ENCODE measurements at places on chromosomes 1 and 21.

DNA sequence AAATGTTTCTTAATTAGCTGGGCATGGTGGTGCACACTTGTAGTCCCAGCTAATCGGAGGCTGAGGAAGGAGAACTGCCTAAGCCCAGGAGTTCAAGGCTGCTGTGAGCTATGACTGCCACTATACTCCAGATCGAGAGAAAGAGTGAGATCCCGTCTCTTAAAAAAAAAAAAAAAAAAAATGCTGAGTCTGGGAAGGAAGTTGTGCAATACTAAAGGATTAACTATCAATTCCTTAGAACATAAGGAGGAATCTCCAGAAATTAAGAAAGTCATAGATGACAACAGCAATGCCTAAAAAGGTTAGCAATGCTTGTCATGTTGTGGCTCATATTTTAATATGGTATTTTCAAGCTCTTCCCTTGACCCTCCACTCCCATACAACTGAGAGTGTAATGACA is 5.3 kb downstream of the LUZP1 start:
- DNase-seq: no peak

DNA sequence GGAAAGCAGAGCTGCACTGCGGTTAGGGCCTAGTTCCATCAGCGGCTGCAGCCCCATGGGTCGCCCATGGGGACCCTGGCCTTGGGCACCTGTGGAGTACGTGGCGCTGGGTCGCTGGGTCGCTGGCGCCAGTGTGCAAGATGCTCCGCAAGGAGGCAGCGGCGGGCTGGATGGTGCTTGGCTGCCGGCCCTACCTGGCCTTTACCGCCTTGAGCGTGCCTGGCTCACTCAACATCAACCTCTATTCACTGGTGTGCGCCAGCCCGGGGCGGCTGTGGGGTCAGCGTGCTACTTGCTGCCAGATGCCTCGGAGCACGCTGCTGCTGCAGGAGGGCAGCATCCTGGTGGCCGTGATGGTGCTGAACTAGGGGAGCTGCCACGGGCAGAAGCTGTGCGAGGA is 85.1 kb upstream of the RHOU start:
- no peak for DNase-seq

DNA sequence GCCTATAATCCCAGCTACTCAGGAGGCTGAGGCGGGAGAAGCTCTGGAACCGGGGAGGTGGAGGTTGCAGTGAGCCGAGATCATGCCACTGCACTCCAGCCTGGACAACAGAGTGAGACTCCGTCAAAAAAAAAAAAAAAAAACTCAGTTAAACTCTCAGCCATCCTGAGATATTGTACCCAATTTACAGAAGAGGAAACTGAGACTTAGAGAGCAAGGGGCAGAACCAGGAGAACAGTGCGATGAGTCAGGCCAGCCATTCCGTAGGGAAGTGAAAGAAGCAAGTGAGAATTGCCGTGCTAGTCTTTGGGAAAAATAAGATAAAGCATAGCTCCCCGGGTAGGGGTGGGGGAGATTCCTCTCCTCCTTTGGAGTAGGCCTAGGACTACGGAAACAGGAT is 69.7 kb downstream of the SETD4 start:
- DNase-seq: no peak

DNA sequence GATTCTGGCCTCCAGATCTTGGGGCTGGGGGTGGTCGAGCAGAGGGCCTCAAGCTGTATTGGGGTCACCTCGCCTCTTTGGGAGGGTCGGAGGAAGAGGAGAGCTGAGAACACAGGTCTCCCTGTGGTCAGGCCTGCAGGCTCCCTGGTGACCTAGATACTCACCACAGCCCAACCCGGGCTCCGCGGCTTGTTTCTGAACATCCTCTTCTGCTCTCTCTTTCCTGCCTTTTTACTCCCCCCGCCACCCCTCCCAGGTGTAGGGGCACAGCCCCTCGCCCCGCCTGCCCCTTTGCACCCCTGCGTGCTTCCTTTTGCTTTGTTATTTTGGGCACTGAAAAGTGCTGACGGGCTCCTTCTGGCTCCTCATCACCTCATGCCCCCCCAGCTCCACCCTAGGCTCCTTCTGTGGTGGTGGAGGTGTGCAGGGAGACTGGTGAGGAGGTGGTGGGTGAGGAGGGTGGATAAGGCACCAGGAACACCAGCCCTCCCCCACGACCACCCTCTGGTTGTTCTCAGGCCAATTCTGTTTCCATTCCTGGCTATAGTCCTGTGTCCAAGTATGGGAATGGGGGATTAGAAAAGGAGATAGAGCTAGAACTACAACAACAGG is 10.6 kb upstream of the LINGO4 start:
- no peak for DNase-seq

DNA sequence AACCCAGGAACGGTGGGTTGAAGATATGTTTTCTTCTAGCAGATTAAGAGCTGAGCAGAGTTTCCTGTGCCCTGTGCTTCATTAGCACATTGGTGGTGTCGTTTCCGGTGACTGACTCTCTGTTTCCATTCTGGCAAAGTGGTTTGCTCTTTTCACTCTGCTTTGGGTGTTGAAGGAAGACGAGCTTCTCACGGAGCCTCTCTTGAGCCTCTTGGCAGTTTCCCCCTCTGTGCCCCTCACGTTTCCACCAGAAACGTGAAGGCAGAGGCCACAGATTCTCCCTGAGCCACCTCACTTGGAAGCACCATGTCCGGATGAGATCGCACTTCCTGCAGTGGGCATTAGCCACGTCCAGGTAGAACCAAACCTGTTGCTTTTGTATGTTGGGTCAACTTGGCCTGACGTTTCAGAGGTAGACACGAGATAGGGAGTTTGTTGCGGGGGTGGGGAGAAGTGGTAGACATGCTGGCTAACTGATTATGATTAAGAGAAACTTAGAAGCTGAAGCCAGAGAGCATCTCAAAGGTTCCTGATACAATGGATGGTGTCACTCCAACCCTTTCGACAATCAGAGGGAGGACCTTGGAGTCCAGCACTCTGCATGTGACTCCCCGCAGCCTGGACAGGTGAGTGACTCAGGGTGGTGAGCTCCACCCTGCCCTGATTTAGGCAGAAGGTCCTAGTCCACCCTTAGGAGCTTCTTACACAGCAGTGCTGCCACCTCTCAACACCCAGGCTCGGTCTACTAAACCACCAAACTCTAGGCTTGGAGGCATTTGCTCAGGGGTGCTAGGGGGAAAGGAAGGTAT is at the start of gene LAX1:
Gene LAX1 (plus strand): TSS at position 155 of the 809 bp plus-strand sequence. CDS start 383 bp downstream, at position 538.
- no peak for DNase-seq

DNA sequence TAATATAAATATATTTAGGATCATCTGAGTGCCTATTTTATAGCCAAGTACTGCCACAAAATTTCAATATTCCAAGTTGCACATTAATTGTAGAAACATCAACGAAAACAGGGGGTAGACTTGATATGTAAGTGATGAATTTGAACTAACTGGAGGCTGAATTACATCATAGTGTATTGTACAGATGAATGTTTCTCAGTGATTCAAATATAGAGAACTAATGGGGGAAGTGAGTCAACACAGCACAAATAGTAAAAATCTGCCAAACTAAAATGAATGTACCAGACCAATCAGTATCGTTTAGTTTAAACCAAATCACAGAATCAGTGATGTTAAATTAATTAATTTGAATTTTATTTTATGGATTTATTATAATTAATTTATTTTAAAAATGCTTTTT is 42.8 kb downstream of the RTCA start:
- DNase-seq: no peak

DNA sequence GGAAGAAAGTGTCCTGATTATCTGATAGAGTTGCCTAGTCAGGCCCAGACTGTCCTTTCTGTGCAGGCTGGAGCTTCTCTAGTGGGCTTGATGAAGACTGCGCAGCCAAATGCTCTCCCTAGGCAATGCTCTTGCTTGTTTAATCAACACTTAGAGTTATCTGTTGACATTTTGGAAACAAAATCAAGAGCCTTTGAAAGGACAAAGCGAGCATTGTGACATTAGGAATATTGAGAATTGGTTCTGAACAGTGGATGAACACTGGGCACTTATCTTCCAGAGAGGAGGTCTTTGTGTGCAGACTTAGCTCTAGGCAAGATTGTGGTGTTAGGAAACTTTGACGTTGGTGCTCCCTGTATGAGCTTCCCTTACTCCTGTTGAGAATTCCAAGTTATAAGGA is 94.5 kb downstream of the DNTTIP2 start:
- DNase-seq: no peak

DNA sequence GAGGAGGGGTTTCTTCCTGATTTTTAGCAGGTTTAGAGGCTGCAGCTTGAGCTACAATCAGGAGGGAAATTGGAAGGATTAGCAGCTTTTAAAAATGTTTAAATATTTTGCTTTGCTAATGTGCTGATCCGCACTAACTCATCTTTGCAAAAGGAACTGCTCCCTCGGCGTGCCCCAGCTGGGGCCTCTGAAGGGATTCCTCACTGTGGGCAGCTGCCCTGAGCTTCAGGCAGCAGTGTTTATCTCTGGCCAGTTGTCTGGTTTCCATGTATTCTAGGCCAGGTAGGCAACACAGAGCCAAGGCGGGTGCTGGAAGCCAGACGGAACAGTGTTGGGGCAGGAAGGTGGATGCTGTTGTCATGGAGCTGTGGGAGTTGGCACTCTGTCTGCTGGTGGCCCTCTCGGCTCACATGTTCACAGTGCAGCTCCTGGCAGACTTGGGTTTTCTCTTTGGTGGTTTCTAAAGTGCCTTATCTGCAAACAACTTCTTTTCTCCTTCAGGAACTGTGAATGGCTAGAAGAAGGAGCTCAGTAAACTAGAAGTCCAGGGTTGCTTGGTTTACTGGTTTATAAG is 18.9 kb downstream of the NECAP2 start:
- no peak for DNase-seq

DNA sequence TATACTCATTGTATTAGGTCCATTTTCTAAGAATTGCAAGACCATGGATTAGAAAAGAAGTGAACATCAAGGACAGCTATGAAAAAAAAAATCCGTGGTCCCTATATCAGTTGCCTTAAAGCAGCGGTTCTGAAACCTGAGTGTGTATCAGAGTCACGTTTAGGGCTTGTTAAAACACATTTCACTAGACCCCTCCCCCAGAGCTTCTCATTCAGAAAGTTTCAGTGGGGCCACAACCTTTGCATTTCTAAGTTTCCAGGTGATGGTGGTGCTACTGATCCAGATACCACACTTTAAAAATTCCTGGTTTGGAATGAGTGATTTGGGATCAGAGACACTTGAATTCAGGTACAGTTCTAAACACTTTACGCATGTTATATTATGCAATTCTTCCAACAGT is 96.1 kb upstream of the PRMT6 start:
- no peak for DNase-seq

- peak; percentile 74 for DNase-seq
Observed at GRCh38 chr1:15128520-15129313, 24.8 kb upstream of the TMEM51 start.

- no peak for DNase-seq
Observed at GRCh38 chr1:70008660-70009059, 196.7 kb downstream of the LRRC40 start.

DNA sequence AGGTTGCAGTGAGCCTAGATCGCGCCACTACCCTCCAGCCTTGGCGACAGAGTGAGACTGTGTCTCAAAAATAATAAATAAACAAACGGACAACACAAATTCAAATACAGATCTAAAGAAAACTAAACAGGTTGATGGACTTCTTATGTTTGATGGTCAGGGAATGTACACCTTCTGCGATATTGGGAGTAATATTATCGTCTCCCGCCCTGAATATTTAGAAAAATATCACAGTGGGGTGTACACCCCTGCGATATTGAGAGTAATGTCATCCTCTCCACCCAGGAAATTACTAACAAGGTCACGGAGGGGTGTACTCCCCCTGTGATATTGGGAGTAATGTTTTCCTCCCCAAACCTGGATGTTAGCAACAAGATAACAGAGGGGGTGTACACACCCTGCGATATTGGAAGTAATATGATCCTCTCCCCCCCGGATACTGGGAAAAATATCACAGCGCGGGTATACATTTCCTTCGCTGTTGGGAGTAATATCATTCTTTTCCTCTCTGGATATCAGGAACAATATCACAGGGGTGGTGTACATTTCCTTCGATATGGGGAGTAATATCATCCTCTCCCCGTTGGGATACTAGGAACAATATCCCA is 1.4 kb upstream of the CFAP298 start:
- no peak for DNase-seq

GRCh38 chr1:47502746-47503370 is 65.0 kb downstream of the FOXD2 start:
- no peak for DNase-seq

GRCh38 chr1:46221749-46222148 is 18.6 kb downstream of the LURAP1 start:
- no peak for DNase-seq

DNA sequence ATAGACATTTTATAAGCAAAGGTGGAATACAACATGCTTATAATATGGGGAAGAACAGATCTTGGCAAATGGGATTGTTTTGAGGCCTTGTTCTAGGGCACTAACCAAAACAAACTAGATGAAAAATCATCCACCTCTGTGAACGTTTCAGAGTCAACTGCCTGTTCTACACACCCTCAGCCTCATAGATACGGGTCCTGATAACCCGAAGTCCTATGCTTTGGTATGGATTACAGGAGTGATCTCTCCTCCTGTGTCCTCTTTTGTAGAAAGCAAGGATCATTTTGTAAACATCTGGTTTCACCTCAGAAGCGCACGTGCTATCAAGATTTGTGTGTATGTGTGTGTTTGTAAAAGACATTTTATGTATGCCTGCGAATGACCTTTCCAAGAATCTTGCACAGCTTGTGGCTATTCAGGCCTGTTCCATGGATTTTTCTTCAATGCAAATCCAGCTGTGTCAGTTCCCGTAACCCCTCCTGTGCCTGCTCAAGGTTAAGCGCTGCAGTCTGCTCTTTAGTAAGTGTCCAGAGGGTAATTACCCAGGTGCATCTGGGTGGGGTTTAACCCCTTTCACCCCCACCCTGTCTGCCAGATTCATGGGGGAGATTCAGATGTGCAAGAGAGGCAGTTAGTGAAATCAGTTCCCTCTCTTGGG is 132.4 kb downstream of the ROR1 start:
- DNase-seq: no peak

GRCh38 chr1:65525266-65526048 is 105.0 kb downstream of the LEPR start:
- no peak for DNase-seq

DNA sequence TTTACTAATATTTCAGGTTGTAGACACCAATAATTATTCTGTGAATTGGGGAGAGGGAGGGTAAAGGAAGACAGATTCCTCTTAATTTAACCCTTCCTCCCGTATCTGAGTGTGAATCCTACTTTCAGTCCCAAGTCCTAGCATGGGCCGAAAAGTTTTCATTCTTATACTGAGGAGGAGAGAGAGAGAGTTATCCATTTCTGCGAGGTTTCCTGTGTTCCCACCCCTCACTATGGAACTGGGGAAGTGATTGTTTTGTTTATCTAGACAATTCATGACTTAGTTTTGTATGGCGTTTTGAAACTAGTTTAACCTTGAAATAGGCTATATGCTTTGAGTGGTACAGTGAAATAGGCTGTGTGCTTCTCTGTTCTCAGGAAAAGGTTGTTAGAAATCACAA is 134.0 kb upstream of the DPYD start:
- DNase-seq: no peak

DNA sequence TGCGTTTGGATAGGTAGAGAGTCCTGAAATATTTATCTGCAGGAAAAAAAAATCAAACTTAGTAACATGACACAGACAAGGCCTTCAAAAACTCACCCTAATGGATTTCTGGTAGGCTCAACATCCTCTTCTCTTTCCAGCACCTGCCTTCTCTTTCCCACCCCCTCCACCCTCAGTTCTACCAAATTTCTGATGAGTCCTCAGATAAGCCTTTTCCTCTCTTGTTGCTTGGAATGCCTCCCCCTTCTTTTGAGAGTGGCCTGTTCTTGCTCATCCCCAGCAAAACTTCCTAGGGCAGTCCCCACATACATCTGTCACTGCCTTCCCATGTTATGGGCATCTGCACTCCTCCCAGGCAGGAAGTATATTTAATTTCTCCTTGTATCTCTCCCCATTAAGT is 7.6 kb upstream of the LBR start:
- DNase-seq: no peak

GRCh38 chr1:14912839-14913481 is 240.6 kb upstream of the TMEM51 start:
- no peak for DNase-seq
